Omental fat pad (tissue), 4 donors: ENCODE measurements at places on chromosomes 3 and 15. TPM values are rescaled to one million over a fixed set of nuclear protein-coding genes. Genes with fewer than 3 reads are reported as not detected.

GRCh38 chr3:185693985-185694653 lies 108.0 kb downstream of the SENP2 start:
- DNase-seq = no peak

The AADAC gene
- total RNA-seq = 0.95 TPM

GRCh38 chr3:185779461-185779860 lies 45.4 kb downstream of the IGF2BP2 start:
- DNase-seq = no peak

DNA sequence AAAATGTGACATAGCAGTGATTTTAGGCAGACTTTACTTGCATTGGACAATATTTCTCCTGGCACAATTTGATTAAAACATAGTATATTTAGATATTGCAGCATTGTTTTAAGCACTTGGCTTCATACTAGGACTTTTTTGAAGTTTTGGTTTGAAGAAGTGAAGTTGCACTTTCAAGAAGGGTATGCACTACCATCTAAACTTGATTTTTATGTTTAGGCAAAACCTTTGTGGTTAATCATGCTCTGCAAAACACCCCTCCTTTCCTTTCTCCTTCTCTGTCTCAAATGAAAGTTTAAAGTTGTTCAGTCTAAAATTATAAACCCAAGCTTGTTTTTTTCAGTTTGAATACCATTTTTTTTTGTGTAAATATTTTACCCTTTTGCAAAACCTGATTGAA lies 173.8 kb downstream of the TCF12 start:
- DNase-seq = no peak

The ZCWPW2 gene
- total RNA-seq = 0.74 TPM

DNA sequence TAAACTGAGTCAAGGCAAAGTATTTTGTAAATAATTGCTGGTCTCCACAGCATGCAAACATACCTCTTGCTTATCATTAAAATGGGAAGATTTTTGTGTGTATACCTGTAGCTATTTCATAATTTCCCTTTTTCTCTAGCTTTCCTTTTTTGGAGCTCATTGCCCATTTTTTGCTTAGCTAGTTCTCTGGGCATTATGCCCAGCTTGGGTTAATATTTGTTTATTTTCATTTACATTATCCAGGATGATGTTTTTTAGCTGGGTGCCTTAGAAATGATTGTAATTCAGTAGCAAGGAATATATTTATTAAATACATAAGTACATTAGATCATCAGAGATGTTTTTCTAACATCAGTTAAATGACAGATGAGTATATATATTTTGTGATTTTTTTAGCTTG lies 1271.7 kb upstream of the GBE1 start:
- no peak for DNase-seq

GRCh38 chr15:38351466-38351865 lies 98.8 kb downstream of the SPRED1 start:
- no peak for DNase-seq

- no peak for DNase-seq
Measured at GRCh38 chr15:75639191-75639708, 774 bp downstream of the IMP3 start.

DNA sequence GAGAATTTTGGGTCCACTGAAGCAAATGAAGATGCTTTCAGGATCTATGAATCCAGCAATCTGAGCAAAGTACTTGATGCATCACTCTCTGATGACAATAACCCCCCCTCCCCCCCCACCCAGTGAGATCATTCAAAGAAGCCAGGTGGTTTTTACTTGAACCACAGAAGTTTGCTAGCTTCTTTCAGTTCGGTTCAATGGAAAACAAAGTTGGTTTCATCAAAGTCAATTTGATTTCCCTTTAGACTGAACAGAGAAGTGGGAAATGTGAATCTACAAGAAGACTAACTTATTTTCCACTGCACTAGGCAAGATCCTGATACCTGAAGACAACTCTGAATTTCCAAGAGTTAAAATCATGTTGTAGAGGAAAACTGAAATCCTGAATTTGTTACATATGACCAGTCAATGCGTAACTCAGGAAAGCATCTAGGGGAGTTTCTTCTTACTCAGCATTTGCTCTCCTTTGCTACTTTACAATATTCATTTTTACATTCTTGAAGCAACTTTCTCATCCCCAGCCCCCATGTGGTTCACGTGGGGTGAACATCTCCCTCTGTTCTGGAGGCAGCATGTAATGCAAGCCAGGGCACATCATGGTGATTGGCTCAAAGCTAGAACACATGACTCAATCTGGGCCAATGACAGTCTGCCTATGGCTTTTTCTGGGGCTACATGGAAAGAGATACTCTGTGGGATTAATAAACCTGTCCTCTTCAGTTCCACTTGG lies 572.6 kb downstream of the FOXP1 start:
- no peak for DNase-seq

The FOXB1 gene
- not detected for total RNA-seq

- no peak for DNase-seq
Measured at GRCh38 chr3:185958626-185959025, 20.8 kb upstream of the TRA2B start.

DNA sequence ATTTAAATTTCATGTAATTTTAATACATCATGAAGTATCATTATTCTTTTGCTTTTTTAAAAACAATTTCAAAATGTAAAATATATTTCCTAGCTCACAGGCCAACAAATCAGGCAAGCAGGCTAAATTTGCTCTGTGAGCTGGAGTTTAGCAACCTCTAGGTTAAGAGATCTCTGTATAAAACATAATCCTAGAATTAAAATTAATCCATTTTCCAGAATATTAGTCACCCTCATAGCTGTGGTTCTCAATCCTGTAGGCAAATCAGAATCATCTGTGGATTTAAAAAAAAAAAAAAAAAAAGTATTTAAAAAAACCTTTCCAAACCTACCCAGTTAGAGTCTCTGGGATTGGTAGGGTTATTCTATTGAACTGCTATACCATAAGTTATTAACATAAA lies 209.7 kb downstream of the MINAR1 start:
- no peak for DNase-seq

- DNase-seq = no peak
Measured at GRCh38 chr3:63523100-63523499, 129.4 kb upstream of the SNTN start.

The CAV3 gene
- total RNA-seq = not detected

DNA sequence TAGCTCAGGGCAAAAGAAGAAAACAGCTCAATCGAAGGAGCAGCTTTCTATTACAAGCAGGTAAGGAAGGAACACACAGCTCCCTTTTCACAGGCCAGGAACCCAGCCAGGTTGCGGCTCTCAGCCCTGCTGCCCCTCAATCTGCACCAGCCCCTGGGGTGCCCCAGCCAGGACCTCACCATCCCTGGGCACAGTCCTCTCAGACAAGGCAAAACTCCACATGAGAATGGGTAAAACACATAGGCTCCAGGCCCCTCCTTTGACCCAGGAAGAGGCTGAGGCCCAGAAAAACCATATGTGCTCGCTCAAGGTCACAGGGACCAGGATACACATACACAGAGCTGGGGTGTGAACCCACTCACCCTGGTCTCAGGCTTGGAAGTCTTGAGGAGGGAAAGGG lies 178.7 kb upstream of the TLE3 start:
- no peak for DNase-seq

DNA sequence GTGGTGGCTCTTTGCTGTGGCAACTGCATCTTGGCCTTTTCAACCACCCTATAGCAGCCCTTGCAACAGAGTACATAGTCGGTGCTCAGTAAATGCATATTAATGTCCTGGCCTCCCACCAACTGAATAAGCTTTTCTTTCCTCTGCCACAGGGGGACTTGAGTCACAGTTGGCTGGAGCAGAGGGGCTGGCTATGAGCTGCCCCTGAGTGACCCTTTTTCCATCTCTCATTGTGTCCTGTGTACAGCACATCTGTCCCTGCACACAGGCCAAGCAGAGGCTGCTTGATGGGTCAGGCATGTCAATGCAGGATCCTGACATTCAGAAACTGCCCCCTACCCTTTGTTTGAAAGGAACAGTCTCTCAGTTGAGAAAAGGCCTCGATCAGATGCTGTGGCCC lies 22.4 kb downstream of the SPSB4 start:
- no peak for DNase-seq

The FGF12 gene
- 9.3 TPM for total RNA-seq

The KCNMB2 gene
- not detected for total RNA-seq

DNA sequence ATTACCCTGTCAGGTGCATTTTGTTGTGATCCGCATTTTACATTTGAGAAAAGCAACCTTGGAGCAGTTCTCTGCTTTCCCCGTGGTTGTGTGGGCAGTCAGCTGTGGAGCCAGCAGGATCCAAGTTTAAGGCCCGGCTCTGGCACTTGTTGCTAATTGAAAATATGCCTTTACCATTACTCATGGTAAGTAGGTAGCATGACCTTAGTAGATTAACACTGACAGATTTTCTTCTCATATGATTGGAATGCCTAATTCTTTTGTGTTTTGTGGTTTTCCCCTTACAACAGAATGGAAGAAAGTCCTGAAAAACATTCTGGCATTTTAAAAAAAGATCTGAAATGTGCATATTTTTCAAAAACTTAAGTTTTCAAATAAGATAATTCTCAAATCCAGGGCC lies 246.5 kb upstream of the LRRN1 start:
- DNase-seq = no peak

The EFHB gene
- total RNA-seq = 1.1 TPM

GRCh38 chr3:5096336-5097008 lies 25.6 kb upstream of the ARL8B start:
- no peak for DNase-seq

The THSD4 gene
- total RNA-seq = 20.1 TPM
